HCT116 (cell line): ENCODE measurements at places on chromosomes 13 and 19. TPM values are rescaled to one million over a fixed set of nuclear protein-coding genes. Genes with fewer than 3 reads are reported as not detected.
A peak's percentile ranks its signal among the peaks of the same experiment; 100 is the strongest.

GRCh38 chr19:9342610-9343304 lies 18.8 kb downstream of the ZNF559 start:
- no peak for DNase-seq

- no peak for DNase-seq
Measured at GRCh38 chr19:13839130-13839937, 37.6 kb upstream of the NANOS3 start.

GRCh38 chr13:63696055-63696454 lies 2280.4 kb upstream of the PCDH20 start:
- no peak for DNase-seq

DNA sequence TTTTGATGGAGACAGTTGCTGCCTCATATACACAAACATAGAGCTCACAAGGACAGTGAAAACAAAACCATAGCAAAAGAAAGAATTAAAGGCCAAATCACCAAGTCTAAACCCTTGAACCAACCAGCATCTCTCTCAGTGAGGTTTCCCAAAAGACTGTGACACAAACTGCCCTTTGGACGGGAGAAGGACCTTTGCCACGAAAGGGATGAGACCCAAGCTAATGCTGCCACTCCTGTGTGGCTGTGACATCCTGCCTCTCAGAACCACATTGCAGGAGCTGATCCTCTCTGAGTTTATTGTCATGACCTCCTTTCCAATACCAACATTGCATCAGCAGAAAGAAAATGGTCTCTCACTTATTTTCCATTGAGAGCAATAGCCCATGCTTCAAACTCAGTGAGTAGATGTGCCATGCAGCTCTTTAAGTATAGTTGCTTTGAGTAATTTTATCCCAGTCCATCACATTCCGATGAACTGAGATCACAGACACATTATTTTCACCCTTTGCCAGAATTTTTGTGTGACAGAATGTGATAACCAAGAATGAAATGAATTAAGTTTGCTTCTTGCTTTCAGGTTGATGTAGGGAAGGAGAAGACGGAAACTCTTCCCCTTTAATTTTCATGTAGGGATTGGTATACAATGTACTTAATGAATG lies 133.5 kb upstream of the IRS2 start:
- DNase-seq: no peak

DNA sequence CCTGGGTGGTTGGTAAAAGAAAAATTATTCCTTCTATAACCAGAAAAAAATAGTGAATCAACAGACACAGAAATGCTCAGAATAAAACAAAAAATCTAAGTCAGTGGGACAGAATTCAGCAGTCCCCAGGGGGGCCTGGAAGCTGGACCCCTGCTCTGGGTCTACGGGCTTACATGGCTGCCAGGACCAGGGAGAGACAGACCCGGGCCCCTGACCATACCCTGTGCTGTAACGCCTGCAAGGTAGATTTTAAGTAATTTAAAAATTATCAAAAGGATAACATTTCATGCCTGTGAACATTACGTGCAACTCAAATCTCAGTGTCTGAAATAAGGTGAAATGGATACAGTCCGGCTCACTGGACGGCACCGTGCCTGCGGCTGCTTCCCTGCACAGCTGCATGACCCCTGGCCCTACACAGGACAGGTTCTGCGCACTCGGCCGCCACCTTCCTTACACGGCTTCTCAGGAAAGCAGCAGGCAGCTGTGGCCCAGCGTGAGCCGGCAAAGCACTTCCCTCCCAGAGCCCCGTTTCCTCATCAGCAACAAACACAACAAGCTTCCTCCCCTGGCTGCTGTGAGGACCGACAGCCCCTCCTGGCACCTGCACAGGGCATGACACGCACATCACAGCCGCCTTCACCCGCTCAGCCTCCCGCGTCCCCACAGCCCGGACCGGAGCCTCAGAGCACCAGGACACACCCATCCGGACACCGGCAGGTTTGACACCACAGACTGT lies 22.2 kb downstream of the RASA3 start:
- no peak for DNase-seq

GRCh38 chr19:6425732-6426620 lies 1.4 kb upstream of the KHSRP start:
- peak; percentile 24 for DNase-seq

- no peak for DNase-seq
Measured at GRCh38 chr13:40318366-40318765, 348.1 kb downstream of the FOXO1 start.

DNA sequence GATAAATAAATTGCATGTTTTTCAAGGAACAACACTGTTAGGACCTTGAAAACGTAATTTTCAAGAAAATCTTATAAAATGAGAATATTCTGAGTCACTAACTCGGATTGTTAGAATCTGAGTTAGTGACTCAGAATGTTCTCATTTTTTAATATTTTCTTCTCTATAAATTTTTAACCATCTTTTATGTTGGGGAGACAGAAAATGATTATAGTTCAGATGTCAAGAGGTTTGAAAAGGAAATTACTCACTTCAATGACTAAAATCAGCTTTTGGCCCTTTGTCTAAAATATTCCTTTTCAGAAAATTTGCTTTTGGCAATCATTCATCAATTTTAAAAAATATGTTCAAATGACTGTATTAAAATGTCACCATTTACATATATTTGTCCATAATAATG lies 264.2 kb upstream of the EDNRB start:
- no peak for DNase-seq

DNA sequence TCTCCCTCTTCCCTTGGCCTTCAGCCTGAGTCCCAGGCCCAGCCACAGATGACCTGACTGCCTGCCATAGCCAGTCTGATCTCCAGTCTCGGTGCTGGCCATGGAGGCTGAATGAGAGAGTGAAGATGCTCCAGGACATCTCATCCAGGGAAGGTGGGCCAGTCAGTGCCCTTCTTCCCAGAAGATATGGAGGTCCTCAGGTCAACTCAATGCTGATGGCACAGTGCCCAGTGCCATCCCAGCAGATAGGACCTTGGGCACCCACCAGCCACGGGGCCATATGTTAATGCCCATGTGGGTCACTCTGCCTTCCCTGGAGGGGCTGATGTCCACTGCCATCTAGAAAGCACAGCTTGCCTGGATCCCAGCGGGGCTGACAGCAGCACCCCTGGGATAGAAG lies 7.2 kb downstream of the VSTM2B start:
- no peak for DNase-seq

- DNase-seq: no peak
Measured at GRCh38 chr13:97895383-97895782, 58.1 kb upstream of the IPO5 start.

DNA sequence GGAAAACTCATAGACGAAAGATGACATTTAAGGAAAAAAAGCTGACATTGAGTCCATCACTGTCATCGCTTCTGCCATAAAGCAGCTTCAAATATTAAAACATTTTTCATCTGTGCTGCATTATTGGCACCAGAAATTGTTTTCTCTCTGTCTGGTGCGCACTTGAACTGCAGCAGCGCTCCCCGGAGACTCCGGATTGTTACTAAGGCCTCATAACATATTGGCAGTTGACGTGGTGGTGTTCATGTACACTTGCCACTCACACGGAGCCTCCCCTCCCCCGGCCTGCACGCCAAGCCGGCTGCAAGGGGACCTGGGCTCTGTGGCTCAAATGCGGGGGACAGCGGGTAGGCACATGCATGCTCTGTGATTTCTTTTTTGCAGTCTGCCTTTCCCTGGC lies 203.2 kb downstream of the TSHZ3 start:
- DNase-seq: no peak

DNA sequence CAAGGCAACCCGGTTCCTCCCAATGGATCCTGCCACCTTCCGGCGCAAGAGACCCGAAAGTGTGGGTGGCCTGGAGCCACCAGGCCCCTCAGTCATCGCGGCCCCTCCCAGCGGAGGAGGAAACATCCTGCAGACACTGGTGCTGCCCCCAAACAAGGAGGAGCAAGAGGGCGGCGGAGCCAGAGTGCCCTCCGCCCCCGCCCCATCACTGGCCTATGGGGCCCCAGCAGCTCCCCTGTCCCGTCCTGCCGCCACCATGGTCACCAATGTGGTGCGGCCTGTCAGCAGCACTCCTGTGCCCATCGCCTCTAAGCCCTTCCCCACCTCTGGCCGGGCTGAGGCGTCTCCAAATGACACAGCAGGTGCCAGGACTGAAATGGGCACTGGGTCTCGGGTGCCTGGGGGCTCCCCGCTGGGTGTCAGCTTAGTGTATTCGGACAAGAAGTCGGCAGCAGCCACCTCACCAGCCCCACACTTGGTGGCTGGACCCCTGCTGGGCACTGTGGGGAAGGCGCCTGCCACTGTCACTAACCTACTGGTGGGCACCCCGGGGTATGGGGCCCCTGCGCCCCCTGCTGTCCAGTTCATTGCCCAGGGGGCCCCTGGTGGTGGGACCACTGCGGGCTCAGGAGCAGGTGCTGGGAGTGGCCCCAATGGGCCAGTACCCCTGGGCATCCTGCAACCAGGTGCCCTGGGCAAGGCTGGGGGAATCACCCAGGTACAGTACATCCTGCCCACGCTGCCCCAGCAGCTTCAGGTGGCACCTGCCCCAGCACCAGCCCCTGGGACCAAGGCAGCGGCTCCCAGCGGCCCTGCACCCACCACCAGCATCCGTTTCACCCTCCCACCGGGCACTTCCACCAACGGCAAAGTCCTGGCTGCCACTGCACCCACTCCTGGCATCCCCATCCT lies 11.2 kb upstream of the PRR19 start:
- no peak for DNase-seq

DNA sequence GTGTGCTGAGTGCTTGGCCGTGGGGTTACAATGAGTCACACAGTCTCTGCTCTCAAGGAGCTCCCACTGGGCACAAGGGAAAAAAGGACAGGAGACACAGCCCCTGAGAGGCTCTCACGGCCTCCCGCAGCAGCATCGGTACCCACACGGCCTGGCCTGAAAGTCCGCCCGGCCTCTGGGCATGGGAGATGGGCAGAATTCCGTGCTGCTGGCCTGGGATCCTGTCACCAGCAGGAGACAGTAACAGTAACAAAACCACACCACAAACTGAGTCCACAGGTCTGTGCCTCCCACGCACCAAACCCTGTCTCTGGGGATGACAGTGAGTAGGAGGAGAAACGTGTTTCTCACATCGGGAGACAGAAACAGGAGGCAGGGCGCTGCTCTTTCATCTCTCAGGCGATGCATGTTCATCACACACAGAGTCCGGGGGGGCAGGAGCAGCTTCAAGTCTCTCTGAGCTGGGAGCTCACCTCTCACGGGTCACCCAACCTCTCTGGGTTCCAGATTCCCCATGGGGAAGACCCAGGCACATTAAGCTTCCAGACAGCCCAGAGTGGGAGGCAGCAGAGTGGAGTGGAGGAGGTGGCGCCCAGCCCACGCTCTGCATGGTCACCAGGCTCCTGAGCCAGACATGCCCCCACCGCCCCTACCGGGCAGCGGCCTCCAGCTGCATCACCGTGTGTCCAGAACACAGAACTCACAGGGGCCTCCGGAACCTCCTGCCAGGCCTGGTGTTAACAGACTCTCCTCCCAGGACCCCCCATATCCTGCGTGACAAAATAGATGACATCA lies 124.7 kb upstream of the VSTM2B start:
- no peak for DNase-seq

DNA sequence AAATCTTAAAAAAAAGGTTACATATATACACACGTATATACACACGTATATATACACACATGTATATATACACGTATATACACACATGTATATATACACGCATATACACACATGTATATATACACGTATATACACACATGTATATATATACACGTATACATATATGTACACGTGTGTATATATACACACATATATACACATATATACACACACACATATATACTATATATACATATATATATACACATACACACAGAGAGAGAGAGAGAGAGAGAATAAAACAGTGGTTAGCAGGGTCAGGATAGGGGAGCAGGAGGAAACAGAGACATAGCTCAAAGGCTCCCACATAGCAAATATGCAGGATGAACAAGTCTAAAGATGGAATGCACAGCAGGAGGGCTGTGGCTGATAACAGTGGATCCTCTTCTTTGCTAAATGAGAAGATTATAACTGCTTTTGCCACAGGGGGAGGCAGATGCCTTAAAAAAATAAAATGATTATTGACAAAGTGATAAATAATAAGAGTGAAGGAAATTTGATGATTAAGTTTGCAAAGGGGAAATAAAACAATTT lies 714.5 kb downstream of the UQCRFS1 start:
- DNase-seq: no peak

DNA sequence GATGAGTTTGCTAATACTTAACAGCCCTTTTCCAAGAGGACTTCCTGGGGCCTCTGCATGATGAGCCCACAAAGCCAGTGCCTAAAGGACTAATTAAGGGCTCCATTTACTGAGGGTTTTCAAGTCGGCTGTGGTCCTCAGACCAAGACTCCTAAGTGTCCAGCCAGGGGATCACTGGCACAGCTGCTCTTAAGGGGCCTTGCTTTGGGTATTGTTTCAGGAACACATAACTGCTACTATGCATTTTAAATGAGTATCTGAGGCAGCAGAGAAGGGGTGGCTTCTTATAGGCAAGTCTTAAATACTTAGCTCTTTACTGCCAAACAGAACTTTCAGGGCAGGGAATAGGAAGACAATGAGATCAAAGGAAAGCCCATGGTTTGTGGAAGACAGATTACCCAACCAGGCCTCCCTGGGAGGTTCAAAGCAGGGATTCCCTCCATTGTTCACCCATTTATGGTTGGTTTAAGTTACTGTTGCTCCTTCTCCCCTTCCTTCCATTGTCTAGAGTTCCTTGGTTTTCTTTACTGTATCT lies 61.9 kb downstream of the TNFRSF19 start:
- no peak for DNase-seq

DNA sequence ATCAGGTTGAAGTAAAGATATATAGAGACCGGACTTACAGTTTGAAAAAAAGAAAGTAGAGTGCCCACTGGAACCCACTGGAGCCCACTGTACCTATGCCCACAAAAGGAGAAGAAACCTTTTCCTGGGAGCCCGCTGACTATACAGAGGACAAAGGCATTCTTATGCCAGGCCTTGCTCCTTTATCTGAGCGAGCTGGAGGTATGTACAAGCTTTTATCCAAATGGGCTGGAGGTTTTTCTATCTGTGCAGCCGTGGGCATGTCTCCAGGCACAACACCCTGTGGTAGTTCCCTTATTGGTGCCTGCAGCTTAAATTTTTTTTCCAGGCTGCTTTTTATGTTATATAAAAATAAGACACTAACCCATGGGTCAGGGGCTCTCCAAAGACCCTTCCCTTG lies 8.4 kb downstream of the ZNF234 start:
- no peak for DNase-seq

DNA sequence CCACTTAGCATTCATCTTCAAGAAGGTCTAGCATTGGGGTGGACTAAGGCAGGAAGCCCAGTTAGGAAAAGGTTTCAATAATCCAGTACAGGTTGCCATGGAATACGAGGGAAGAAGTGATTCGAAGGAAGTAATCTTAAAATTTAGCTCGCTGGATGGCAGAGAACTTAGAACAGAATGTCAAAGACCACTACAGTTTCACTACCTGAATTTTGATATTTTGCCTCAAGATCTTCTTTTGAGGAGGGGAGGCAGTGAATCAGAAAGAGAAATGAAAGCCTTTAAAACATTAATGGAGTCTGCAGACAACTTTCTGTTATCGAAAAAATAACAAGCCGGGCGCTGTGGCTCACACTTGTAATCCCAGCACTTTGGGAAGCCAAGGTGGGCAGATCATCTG lies 7.0 kb upstream of the RAB8A start:
- no peak for DNase-seq

CGB3 gene
- total RNA-seq: not detected

CEACAM3 gene
- not detected for total RNA-seq

FPR2 gene
- total RNA-seq: not detected

ZNF829 gene
- total RNA-seq: not detected

SELENOV gene
- not detected for total RNA-seq

DNAAF3 gene
- 52.8 TPM for total RNA-seq

PNMA8B gene
- total RNA-seq: 0.10 TPM
